ENCODE measurements at places on chromosomes 11 and 22.

DNA sequence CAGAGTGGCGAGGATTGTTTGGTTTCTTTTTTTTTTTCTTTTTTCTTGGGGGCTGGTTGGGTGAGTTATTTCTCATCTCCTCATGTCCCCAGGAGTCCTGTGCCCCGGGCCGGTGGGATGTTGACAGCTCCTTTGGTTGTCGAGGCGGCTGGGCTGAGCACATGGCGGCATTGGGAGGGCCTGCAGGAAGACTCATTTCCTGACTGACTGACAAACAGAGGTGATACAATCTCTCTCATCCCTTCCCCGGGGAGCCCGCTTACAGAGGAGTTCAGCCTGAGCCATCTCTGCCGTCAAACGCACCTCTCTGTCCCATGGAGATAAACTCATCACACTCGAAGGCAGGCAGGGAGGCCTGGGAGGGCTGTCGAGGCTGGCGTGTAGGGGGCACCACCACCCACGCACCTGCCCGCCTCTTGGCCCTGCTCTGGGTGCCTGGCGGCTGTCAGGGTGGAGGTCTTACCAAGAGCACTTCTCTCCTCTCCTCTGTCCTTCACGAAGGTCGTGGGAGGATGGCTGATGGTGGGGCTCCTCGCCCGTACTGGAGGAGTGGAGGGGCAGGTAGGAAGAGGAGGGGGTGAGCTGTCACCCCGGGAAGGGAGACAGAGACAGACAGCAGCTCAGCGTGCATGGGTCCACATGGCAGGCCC, 60.0 kb upstream of the NECTIN1 start:
- DNase-seq: no peak

- no peak for DNase-seq
These were observed 65.9 kb upstream of the ANO1 start for GRCh38 chr11:70012134-70012733.

- DNase-seq: peak; percentile 10
These were observed 50.2 kb downstream of the LIF start for GRCh38 chr22:30196141-30196879.

DNA sequence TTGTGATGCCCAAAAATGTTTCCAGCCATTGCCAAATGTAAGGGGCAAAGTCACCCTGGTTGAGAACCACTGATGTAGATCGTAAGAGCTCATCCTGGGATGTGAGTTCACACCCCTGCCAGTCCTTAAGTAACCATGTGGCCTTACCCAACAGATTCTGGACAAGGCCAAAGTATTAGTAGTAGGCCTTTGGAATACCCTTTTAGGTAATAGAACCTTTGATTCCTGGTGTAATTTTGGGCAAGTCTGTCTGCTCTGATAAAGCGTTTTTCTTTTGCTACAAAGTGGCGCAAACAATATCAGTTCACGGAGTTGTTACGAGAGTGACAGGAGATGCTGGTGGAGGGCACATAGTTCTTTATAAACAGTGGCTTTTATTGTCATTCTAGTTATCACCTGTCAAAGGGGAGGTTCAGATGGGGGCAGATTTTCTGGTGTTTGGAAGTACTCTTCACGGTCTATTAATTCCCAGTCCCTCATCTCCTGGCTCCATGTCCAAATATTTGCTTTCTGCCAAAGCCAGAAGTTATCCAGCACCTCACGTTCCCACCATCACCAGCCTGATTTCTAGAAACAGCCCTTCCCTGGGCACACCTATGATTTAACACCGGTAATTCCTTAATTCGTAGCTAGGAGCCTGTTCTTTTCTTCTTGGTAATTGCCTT, 73.8 kb upstream of the CRYBB3 start:
- DNase-seq: no peak

GRCh38 chr11:32987851-32988250, 27.8 kb upstream of the DEPDC7 start:
- DNase-seq: no peak

DNA sequence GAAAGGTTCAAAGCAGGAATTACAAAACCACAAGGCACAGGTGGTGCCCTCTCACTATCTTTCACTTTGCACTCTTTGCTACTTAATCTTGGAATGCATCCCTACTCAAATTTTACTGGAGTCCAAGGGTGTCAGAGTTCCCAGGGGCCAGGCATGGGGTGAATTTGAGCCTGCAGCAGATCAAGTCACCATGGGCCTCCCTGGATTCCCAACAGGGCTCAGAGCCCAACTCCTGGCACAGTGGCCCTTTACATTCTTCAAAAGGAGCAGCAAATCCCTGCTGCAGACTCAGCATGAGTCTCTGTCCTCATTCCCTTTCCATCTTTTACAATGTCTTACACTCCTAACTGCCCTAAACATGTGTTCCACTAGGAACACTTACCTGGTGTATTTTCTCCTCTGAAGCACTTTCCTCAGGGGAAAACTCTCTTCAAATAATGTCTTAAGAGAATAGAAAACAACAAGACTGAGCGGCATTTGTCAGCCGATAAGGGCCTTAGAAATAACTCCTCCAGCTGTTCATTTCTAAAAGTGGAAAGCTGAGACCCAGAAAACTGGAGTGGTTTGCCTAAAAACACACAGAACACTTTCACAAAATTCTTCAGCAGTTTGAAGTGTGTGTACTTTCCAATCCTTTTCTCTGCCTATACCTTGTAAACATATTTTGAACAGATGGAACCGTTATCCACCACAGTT, 596.0 kb downstream of the INSC start:
- DNase-seq: no peak

GRCh38 chr11:38272376-38272775, 1674.3 kb upstream of the RAG2 start:
- DNase-seq: no peak

- DNase-seq: no peak
These were observed 210.6 kb downstream of the DSCAML1 start for GRCh38 chr11:117586392-117586791.

Data from activated CD8-positive, alpha-beta memory T cell treated with anti-CD3 and anti-CD28 coated beads for 1 hour (primary cell).